ENCODE measurements at places on chromosomes 4 and X.

- peak; percentile 86 for DNase-seq
Measured at GRCh38 chrX:71652405-71652804, 14.9 kb upstream of the LOC101059915 start.

DNA sequence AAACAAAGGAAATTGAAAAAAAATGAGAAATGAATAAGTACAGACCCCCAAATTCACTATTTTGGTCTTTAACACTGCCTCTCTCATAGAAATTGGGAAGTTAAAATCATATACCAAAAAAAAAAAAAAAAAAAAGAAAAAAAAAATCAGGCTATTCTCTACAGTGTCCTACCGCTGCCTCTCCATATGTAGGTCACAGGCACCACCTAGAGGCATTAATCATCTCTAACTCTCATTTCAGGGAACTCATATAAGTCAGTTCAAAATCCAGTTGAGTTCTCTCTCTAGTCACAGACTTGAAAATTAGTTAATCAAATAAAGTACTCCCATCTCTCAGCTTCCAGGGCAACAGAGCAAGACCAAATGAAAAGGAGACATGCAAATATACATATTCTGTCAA is 47.9 kb downstream of the COX18 start:
- DNase-seq, result peak; percentile 60

GRCh38 chrX:123504630-123505270 is 228.1 kb downstream of the THOC2 start:
- no peak for DNase-seq

- peak; percentile 88 for DNase-seq
Measured at GRCh38 chrX:107000013-107000515, at the start of gene MORC4. MORC4 (minus strand) TSS chrX:107000212; CDS start chrX:106999969, 243 bp downstream.

GRCh38 chr4:55312489-55313101 is 33.4 kb upstream of the SRD5A3 start:
- peak; percentile 41 for DNase-seq

DNA sequence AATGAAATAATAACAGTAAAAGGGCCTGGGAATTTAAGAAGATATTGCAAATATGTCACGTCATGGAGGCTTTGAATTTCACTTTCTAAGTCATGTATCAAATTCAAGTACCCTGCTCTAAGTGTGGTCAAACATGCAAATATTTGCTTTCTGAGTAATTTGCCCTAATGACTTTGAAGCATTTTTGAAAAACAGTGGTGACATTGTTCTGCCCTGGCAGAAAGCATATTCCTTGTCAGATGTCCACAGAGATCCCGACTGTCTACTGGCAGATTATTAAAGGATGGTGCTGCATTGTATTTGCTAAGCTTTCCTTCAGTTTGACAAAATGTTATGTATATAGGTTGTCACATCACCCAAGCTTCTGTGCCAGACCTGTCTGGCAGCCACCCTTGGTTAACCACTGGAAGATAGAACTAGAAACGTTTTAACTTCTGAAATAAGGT is 92.5 kb downstream of the ANK2 start:
- DNase-seq, result no peak

- DNase-seq, result no peak
Measured at GRCh38 chr4:79662651-79663050, 254.6 kb upstream of the GK2 start.

GRCh38 chr4:54016504-54016903 is 47.9 kb downstream of the CHIC2 start:
- no peak for DNase-seq

DNA sequence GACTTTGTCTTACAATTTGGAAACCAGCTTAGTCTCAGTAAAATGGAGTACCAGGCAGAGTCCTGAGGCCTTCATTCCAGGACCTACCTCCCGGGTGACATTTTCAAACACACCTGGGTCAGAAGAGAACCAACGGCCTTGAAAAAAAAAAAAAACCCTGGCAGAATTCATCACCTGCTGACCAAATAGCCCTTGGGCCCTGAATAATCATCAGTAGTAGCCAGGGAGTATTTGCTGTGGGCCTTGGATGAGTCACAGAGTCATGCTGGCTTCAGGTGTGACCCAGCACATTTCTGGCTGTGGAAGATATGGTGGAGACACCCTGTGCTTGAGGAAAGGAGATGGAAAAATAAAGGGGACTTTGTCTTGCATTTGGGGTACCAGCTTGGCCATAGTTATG is 92.2 kb downstream of the LPAR4 start:
- DNase-seq, result no peak

GRCh38 chrX:48083706-48084105 is 12.3 kb upstream of the ZNF630 start:
- DNase-seq, result no peak

- no peak for DNase-seq
Measured at GRCh38 chr4:113509851-113510250, 251.7 kb downstream of the CAMK2D start.

GRCh38 chr4:154009191-154009590 is 220.3 kb upstream of the SFRP2 start:
- no peak for DNase-seq

GRCh38 chr4:184526228-184526627 is 51.9 kb upstream of the IRF2 start:
- no peak for DNase-seq

GRCh38 chr4:8070736-8071718 is 87.6 kb downstream of the ABLIM2 start:
- DNase-seq, result no peak

GRCh38 chr4:15738877-15739276 is 36.0 kb downstream of the BST1 start:
- DNase-seq, result no peak

DNA sequence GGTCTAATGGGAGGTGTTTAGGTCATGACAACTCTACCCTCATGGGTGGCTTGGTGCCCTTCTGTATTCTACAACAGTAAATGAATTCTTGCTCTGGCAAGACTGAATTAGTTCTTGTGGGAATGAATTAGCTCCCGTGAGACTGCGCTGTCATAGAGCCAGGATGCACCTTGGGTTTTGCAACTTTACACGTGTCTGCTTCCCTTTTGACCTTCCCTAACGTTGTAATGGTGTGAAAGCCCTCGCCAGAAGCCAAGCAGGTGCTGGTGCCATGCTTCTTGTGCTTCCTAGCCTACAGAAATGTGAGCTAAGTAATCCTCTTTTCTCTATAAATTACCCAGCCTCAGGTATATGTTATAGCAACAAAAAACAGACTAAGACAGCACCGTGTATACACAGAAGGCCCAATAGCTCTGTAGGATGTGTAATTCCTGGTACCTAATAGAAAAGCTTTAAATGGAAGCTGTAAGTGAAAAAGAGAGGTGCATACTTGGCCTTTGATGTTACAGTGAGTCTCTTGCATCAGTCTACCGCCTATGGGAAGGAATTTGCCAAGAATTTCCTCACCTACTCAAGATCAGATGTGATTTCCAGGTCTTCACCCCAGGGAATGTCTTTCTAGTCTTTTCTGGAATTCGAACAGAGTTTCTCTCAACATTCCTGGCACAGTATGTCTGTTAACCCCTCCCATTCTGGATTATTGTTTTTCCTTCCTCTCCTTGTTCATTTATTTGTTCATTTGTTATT is 3.2 kb upstream of the ENPEP start:
- no peak for DNase-seq

- DNase-seq, result no peak
Measured at GRCh38 chr4:42625329-42625728, 31.6 kb downstream of the ATP8A1 start.

DNA sequence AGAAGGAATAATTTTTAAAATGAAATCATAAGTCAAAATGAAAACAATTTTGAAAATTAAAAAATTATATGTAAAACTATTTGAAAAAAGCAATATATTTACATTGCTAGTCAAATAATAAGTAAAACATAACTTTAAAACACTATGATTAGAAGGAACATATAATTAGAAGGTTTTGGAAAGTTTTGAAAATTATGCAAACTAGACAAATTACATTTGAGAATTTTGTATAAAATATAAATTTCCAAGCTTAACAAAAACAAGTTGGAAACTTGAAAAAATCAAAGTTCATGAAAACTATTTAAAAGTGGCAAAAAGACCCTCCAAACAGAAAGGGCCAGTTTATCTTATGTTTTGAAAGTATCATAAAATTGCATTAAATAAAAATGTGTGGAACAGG is 67.6 kb upstream of the TLL1 start:
- no peak for DNase-seq

GRCh38 chr4:7190691-7191545 is 1.4 kb upstream of the SORCS2 start:
- no peak for DNase-seq

GRCh38 chr4:1191621-1192020 is 19.2 kb upstream of the SPON2 start:
- DNase-seq, result no peak

GRCh38 chr4:111143510-111143909 is 520.6 kb upstream of the PITX2 start:
- no peak for DNase-seq

DNA sequence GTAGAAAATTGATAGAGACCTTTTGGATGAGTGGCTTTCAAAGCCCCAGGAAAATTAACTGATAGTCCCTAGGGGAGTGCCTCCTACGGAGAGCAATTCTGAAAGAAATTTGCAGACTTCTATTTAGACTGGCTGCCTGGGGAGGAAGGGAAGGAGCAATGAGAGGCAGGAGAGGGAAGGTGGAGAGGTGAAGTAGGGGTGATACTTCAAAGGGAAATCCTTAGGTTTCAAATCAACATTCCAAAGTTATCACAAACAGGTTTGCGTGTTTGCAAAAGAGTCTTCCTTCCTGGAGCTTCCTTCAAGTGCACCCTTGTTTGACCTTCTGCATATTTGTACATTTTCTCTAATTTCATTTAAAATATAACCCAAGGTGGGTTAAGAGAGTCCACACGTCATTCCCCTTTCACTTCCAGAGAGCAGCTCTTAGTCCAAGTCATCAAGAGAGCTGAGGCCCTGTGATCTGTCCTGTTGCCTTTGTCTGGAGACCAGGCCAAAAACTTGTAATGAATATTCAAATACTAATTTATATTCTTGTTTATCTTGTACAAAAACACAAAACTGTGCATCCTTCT is 157.8 kb downstream of the CLCN4 start:
- no peak for DNase-seq

- no peak for DNase-seq
Measured at GRCh38 chrX:46459603-46460002, 85.6 kb downstream of the ZNF674 start.

GRCh38 chrX:139200346-139200745 is 330.2 kb upstream of the F9 start:
- no peak for DNase-seq

- DNase-seq, result no peak
Measured at GRCh38 chrX:53715346-53715924, 28.9 kb upstream of the HUWE1 start.

GRCh38 chrX:11664211-11665167 is 1.2 kb downstream of the ARHGAP6 start:
- no peak for DNase-seq

GRCh38 chrX:24148535-24149350 is 786 bp upstream of the ZFX start:
- DNase-seq, result peak; percentile 64

DNA sequence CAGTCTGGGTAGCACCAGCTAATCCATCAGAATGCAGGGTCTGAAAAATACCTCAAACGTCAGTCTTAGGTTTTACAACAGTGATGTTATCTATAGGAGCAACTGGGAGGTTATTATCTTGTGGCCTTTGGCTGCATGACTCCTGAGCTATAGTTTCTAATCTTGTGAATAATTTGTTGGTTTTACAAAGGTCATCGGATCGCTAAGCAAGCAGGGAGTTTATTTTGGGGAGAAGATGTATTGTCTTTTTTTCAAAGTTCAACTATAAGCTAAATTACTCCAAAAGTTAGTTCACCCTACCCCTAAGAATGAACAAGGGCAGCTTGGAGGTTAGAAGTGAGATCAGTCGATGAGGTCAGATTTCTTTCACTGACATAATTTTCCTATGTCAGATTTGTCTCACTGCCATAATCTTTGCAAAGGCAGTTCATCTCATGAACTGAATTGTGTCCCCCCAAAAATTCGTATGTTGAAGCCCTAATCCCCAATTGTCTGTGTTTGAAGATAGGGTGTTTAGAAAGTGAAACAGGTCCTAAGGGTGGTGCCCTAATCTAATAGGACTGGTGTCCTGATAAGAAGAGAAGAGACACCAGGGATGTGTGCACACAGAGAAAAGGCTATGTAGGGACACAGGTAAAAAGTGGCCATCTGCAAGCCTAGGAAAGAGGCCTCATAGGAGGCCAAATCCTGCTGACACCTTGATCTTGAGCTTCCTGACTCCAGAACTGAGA is 175.8 kb upstream of the GALNT7 start:
- no peak for DNase-seq

GRCh38 chr4:77623091-77623490 is 17.5 kb downstream of the CXCL13 start:
- DNase-seq, result no peak
